ENCODE measurements at places on chromosomes 4 and X.

DNA sequence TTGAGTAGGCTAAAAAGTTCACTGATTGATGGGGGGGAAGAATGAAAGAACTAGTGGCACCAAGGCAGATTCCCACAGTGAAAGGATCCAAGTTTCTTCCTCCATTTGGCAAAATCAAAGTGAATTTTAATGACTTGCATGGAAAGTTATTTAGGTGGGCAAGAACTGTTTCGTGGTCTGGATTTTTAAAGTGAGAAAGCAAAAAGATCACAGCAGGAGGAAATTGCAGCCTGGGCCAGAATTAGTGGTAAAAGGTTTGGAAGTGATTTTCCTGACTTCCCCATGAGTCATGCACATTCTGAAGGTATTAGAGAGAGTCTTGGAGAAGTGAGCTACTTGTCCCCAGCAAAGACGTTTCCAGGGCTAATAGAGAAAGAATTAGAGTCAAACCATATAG is 207.8 kb downstream of the ANTXR2 start:
- no peak for DNase-seq

GRCh38 chrX:79466636-79467035 is 99.5 kb upstream of the ITM2A start:
- DNase-seq: no peak

- DNase-seq: no peak
Observed at GRCh38 chr4:108247387-108248049, 78.8 kb upstream of the LEF1 start.

- DNase-seq: peak; percentile 6
Observed at GRCh38 chr4:126604268-126604867, 1028.4 kb upstream of the INTU start.

DNA sequence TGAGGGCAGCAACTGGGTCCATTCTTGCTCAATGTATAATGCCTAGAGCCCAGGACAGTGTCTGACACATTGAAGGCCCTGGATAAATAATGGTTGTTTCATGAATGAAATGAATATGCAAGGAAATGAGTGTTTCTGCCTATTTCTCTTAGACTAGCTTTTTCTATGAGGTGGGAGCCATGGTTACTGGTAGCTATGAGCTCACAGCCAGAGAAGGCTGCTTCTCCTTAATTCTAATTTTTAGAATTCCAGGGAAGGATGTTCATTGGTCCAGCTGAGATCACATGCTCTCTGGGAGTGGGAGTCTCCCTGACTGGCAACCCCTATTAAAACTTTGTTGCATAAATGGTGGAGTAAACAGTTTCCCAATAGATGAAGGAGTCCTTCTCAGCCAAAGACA is 9.7 kb upstream of the DCUN1D4 start:
- DNase-seq: no peak

All from hippocampal formation (tissue), 2 donors.